SK-MEL-5 (cell line): ENCODE measurements at places on chromosomes 7 and 10. TPM values are rescaled to one million over a fixed set of nuclear protein-coding genes. Genes with fewer than 3 reads are reported as not detected.
A peak's percentile ranks its signal among the peaks of the same experiment; 100 is the strongest.

GRCh38 chr7:133775201-133775600 is 351.9 kb upstream of the LRGUK start:
- DNase-seq = peak; percentile 20

DNA sequence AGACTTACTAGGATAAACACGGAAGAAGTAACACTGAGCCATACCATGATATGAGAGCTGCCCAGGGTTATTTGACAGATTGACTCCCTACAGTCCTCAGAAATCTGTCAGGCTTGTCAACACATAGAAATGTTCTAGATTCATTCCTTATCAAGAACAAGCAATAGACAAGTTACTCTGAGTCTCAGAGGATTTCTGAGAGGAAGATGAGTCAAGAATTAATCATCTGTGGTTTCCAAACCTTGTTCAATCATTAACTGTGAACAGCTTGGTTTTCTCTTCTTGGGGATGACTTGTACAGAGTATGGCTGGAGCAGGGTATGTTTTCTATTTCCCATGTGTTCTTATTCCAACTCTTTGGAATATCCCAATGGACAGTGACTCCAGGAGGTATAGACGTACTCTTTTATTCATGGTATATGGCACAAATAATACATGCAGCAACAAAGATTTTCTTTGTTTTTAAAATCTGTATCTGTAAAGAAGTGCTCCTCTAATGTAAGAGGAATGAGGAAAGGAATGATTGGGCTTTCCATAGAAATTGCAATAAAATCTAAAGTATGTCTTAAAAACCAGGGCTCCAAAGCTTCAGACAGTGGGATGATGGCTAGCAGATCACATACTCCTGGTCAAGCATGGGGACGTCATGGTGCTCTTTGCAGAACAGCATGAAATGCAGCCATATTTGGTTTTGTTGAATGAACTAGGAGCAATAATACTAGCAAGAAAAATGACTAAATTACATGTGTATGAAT is 11.9 kb upstream of the SFR1 start:
- DNase-seq = no peak

GRCh38 chr7:158133515-158134271 is 453.9 kb downstream of the PTPRN2 start:
- no peak for DNase-seq

DNA sequence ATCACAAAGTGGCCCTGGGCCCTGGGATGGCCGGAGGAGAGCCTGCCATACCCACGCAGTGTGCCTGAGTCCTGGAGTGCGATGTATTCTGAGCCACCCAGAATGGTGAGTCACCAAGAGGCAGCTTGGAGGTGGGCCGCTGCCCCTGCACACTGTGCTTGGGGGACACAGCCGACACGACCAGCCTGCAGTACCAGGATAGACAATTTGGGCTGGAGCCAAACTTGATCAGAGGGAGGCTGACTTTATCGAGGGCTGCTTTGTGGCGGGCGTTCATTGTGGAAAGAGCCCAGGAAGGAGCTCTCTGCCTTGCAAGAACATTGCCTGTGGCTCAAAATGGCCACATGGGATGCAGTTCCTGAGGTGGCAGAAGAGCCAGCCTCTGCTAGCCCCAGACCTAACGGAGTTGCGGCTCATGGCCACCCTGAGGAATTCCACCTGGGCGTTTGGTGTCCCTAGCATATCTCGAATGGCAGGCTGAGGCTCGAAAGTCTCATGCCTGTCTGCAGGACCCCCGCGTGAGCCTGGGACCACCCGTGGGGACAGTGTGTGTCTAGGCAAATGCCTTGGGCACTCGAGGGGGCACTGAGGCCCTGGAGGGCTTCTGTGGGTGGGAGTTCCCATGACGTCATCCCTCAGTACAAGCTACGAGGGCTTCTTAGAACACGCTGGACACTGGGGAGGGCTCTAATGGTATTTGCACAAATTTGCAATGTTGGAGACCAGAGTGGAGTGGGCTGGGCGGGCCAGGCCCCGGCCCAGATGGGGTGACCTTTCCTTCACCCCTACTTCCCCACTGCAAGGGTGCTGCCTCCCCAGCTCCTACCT is 79.7 kb downstream of the LHPP start:
- no peak for DNase-seq

DNA sequence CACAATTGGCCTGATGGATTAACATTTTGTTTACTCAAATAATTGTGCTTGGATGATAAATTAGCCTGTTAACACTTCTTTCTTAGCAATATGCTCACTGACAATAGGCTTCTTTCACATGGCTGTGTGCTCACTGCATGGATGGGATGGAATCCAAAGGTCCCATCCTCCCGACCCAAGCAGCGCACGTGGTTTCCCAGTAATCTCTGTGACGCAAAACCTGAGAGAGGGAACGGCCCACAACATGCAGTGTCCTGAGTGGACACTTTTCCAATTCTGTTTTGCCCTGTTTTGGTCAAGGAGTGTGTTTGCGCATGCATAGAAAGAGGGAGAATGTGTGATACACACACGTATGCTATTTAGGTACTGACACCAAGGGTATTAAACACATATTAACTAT is 42.1 kb upstream of the RASGEF1A start:
- peak; percentile 87 for DNase-seq

GRCh38 chr10:96967847-96968246 is 135.7 kb downstream of the LCOR start:
- no peak for DNase-seq

GRCh38 chr10:37975401-37975991 is 951 bp downstream of the ZNF25 start:
- no peak for DNase-seq

- DNase-seq = peak; percentile 28
Observed at GRCh38 chr7:112079673-112080072, 126.5 kb downstream of the DOCK4 start.

DNA sequence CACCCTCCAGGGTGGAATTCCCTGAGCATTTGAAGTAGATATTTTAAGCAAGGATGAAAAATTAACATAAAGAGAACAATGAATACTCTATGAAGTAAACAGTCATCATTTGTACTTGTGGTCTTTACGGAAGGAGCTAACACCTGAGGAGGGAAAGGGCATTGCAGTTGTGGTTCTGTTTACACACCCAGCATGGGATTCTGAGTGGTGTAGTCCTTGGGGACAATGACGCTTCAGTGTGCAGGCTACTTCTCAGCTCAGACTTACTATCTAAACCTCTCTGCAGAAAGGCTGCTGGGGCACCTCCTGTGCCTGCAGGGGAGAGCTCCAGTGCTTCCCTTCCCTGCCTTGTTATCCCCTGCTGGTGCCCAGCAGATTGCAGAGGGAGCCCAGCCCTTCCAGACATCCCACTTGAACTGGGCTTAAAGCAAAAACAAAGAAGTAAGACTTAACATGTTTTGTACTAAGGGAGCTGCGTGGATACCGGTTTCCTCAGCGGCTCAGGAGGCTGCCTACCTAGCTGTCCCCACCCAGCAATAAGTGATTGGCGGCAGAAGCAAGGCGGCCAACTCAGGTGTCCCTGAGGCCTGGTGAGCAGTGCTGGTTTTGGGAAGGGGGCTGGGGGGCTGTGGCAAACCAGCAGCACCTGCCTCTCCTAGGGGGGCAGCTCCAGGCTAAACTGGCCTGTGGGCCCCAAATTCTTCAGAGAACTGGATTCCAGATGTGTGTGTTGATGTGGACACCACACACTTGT is 89.1 kb downstream of the CELF2 start:
- no peak for DNase-seq

- DNase-seq = no peak
Observed at GRCh38 chr7:69833964-69834363, 235.7 kb downstream of the AUTS2 start.

GRCh38 chr10:122878799-122879338 is 512 bp downstream of the FAM24B start:
- no peak for DNase-seq

TMEM26 gene
- total RNA-seq = not detected in 2 replicates

MKX gene
- not detected in 2 replicates for total RNA-seq

LRRD1 gene
- total RNA-seq = not detected in 2 replicates

KCNIP2 gene
- total RNA-seq = 1.1 and 1.6 TPM in 2 replicates

HOGA1 gene
- 2.1 and 3.9 TPM in 2 replicates for total RNA-seq
